ENCODE measurements at places on chromosomes 2 and 18.

DNA sequence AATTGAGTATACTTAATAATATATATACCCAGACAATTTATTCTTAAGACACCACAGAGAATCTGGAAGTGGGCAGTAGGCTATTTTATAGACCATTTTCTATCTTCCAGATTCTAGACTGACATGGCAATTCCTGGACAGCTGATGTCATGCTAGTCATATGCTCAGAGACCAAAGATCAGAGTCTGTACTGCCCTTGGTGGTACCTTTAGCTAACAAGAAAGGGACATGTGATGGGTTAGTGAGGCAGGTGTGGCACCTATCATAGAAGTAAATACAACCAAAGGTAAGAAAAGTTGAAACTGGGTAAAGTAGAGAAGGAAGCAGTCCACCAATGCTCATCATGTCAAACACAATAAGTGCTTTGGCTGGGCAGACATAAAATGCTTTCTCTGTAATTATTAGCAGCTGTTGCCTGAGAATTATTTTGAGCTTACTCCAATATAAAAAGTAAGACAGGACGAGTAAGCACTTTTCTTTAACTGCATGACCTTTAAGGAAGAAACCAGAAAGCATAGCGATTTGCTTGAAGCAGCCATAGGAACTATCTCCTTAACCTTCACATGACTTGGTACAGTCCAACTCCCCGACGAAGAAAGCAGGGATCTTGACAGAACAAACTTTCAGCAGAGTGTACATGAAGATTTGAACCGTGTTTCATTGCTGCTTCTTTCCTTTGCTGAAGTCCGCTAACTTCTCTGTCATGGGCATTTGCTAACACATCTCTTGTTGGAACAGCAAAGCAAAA, 47.1 kb downstream of the SLC40A1 start:
- no peak for DNase-seq

GRCh38 chr18:29912351-29912750, 1130.2 kb downstream of the DSC3 start:
- DNase-seq: no peak

GRCh38 chr2:231063347-231063746, 6.7 kb downstream of the PSMD1 start:
- no peak for DNase-seq

- no peak for DNase-seq
Measured at GRCh38 chr2:5869936-5870335, 177.8 kb downstream of the SOX11 start.

DNA sequence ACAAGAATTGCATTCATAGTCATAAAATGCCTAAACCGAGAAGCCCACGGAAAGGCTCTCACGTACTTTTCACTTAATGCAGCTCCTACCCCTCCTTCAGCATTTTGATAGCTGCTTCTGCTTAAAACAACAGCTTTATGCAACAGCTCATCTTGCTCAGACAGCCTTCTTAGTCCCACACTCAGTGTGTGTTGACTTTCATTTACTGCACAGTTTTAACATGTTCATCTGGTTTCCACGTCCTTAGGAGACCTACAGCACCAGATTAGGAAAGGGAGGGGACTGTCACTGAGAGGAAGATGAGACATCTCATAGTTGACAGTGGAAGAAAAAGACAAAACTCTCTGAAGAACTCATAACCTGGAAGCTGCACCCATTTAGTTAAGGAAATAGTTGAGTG, 435.4 kb downstream of the SETBP1 start:
- no peak for DNase-seq

DNA sequence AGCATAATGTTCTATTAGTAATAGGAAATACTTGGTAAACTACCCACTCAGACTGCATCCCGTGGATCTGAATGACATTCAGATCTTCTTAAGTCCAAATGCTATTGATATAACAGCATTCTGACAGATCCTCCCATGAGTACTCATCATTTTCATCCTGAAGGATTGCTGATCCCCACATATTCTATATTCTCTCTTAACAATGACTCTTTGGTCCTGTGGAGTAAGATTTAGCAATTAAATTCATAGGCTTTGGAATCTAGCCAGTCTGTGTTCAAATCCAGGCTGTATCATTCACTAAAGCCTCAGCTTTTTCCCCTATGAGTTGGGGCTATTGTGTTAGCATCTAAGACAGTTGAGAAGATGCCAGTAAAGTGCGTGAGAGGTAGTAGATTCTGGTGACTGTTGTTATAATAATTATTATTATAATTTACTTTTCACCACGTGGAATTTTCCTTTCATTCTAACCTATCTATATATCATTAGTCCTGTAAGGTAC, 591.3 kb upstream of the SYT4 start:
- DNase-seq: no peak

DNA sequence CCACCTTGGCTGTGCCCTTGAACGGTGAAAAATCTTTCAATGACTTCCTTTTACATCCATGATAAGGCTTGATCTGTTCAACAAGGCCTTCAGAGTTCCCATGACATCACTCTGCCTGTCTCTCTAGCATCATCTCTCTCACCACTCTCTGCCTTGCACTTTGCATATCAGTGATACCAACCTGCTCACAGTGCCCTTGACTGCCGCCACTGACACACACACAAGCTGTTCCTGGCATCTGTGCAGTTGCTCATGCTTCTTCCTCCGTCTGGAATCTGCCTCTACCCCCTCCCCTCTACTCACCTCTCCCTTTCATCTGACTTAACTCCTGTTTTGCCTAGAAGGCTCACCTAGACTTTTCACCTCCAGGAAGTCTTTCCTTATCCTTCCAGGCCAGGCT, 79.1 kb upstream of the SEC11C start:
- DNase-seq: no peak

DNA sequence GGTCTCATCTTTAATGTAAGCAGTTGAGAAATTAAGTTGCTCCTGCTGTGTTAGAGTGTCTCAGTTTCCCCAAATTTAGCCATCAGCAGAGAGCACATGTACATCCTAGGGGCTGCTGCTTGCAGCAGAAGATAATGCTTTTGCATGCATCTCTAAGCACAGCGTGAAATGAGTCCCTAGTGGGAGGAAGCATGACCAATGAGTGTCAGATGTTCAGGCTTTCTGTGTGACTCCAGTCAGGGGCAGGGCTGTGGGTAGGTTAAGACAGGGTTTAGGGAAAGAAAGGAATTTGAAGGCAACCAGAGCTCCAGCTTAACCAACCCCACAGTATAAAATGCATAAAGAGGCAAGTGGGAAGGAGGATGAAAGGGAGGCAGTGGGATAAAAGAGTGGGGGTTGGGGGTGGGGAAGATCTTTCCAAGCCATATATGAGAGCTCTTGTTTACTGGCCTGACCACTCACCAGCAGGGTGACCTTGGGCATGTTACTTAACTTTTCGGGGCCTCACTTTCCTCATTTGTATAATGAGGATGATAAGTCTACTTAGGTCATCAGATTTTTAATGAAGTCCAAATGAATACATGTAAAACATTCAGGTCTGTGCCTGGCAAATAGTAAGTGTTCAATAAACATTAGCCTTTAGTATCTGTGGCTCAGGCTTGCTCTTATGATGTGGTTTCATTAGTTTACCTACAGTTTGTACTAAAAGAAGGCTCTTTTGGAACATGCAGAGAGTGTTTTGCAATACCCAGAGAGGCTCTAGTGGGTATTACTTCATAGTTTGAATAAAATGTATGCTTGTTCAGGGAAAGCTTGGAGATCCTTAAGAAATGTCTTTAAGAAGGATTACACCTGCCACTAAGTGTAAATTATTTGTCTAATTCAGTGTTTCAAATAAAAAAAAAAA, 42.7 kb upstream of the PELI1 start:
- DNase-seq: no peak

DNA sequence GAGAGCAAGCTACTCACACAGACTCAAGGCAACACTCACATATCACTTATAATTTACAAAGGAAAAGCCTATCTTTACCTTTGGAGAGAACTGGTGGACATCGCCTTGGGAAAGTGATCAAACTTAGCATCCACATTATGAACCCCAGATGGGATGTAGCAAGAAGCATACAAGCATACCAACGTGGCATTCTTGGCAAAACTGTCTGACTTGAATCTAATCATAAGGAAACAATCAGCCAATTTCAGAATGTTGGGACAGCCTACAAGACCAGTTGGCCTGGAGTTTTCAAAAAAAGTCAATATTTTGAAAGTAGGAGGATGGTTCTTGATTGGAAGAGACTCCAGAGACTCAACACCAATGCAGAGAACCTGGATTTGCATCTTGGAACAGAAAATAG, 79.1 kb upstream of the PMAIP1 start:
- DNase-seq: no peak
